ENCODE measurements at places on chromosomes 6 and 20.

DNA sequence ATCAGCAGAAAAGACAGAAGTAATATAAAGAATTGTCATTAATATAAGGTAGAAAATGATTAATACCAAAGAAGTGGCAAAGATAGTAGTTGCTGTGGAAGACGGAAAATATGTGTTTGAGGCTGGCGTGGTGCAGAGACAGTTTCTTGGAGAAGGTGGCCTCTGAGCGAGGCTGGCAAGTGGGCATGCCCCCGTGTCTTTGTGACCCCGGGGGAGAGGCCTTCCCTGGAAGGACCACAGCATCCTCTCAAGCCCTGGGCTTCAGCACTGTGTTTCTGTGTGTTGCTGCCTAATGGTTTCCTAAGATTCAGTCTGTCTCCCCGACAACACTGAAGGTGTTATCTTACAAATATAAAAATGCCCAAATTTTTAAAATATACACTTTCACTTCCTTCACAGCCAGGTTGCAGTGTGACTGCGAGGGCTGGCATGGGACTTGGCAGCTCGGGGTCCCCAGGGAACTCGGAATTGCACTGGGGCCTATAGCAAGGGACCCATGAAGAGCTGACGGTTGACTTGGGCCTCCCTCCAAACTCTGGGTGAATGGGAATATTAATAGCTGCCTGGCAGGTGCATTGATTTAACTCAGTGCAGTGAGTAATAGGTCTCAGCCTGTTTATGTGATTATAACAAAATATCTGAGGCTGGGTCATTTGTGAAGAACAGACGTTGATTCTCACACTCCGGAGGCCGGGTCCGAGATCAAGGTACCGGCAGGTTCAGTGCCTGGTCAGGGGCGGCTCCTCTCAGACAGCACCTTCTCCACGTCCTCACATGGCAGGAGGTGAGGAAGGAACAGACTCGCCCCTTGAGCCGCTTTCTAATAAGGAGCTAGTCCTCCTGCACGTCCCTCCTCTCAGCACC is 47.4 kb upstream of the AFDN start:
- DNase-seq: no peak

GRCh38 chr6:117448732-117449485 is 23.2 kb upstream of the ROS1 start:
- DNase-seq: no peak

DNA sequence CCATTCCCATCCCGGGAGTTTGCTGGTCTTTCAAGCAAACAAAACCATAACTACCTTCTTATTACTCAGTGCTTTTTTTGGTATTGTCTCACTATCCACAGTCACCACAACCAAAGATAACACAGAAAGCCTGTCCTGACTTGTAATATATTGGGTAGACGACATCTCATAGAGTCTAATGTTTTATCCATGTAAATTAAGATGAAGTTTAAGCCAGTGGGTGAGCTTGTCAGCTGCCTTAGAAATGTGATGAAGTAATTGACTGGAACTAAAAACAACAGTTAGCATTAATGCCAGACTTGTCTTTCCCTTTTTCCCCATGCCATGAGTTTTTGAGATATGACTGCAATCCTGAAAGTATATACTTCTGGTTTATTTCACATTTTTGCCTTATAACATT is 282.7 kb upstream of the PRDM1 start:
- no peak for DNase-seq

DNA sequence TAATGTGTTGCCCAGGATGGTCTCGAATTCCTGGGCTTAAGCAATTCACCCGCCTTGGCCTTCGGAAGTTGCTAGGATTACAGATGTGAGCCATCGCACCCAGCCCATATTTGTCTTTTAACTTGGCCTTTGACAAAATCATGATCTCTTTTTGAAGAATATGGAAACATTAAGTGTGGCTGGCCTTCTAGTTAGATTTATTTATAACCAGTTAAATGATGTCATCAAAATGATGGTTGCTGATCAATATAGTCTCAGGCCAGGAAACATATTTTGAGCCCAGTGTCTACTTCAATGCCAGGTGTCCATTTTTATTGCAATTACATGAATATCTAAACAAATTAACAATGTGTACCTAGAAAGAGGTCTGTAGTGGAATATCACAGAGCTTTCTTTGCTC is 69.4 kb downstream of the TMEM200A start:
- no peak for DNase-seq

- no peak for DNase-seq
Observed at GRCh38 chr6:72798196-72798595, 176.3 kb downstream of the KCNQ5 start.

DNA sequence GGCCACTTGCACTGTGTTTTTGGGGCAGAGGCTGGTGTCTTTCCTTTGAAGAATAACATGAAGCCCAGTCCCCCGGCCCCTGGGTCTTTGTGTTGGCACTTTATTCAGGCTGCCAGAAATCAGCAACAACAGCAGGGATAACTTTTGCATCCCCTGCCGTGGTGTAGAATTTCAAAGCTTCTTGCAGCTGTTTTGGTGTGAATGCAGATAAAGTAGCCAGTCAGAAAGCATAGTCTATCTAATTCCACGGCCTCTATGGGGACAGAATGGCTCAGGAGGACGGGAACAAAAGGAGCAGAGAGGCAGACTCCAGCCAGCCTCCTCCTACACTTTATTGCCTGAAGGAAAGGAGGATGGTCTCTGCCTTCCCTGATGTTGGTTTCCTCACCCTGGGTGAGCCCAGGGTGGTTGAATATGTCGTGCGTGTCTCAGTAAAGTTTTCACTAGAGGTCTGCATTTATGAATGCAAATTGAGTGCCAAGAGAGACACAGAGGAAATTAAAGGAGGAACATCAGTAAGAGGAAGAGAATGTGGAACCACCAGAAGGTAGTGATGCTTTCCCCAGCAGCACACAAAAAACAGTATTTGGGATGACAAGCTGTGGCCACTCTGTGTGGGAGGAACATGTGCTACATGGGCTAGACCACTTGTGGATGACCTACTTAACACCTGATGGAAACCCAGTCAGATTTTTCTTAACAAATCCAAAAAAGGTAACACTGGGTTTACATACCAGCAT is 125.9 kb upstream of the TRAF3IP2 start:
- DNase-seq: no peak
